Activated naive CD8-positive, alpha-beta T cell treated with anti-CD3 and anti-CD28 coated beads, Interleukin-2, amount 10 ng/mL, durations not matched to agents 7 days and 5 days (primary cell): ENCODE measurements at places on chromosomes 2 and 18. TPM values are rescaled to one million over a fixed set of nuclear protein-coding genes. Genes with fewer than 3 reads are reported as not detected.

DES gene
- not detected for total RNA-seq

GRCh38 chr2:37367984-37368383, 23.6 kb downstream of the QPCT start:
- DNase-seq = no peak

GRCh38 chr18:56388571-56388970, 249.8 kb downstream of the TXNL1 start:
- no peak for DNase-seq

- no peak for DNase-seq
Observed at GRCh38 chr2:19576411-19576810, 218.0 kb upstream of the OSR1 start.

GRCh38 chr2:113175042-113175628, 1.4 kb downstream of the PSD4 start:
- peak; percentile 73 for DNase-seq
